ENCODE measurements at places on chromosomes 7 and 10.
A peak's percentile ranks its signal among the peaks of the same experiment; 100 is the strongest.

DNA sequence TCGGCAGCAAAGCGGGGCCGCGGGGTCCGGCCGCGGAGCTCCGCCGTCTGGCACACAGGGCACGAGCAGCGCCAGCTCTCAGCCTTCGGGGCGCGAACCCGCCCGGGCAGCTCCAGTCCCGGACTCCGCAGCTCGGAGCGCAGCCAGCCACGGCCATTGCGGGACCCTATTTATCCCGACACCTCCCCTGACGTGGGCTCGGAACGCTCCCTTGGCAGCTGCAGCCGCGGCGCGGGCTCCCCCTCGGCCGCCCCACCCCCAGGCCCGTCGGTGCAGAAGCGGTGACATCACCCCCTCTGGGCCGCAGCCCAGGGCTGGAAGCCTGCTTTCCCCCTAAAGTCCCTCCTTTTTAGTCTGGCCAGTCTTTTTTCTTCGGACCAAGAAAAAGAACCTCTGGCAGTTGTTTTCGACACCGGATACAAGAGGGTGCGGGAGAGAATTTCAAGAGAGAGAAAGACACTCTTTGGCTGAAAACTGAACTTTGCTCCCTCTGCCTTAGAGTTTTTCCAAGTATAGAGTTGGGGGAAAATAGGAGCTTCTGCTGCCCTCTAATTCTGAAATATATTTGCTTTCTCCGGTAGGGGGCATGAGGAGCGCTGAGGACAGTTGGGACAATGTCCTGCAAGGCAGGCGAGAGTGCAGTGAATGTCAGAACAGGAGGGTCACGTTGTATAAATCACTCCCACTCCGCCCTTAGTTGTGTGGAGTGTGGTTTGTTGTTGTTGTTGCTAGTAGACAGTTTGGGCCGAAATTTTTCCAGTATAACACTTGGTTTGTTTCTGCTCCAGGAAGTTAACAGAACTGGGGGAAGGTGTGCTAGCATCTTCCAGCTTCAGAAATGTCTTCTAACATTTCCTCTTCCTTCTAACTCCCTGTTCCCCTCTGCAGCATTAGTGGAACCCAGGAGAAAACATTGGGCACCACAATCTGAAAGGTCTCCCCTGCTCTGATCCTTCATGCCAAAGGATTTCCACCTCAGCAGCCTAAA, at the start of gene SFRP4:
Gene SFRP4, minus strand, starts transcription at position 145 of the 988 bp plus-strand sequence. CDS start 280 bp downstream, outside the sequence.
- no peak for DNase-seq

DNA sequence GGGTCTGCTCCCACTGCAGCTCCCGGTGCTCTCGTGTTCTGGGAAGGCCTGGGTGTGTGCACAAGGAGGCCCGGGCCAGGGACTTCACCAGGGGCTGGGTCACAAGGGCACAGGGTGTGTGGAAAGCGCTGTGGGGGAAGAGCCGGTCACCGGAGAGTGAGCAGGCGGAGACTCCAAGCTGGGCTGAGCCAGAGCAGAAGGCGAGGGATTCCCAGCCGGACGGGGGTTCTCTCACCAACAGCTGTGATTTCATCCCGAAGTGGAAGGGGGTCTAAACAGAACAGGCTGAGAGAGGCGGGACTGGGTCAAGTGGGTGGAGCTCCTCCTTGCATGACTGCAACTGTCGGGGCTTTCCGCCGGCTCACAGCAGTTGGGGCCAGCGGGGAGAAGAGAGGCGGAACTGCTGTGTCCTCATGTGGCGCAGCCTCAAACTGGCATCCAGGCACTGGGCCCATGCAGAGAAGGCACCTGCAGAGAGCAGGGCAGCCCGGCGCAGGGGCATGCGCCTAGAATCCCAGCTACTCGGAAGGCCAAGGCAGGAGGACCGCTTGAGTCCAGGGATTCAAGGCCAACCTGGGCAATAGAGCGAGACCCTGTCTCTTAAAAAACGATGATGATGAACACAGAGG, 7.6 kb upstream of the ORAI2 start:
- peak; percentile 72 for DNase-seq

DNA sequence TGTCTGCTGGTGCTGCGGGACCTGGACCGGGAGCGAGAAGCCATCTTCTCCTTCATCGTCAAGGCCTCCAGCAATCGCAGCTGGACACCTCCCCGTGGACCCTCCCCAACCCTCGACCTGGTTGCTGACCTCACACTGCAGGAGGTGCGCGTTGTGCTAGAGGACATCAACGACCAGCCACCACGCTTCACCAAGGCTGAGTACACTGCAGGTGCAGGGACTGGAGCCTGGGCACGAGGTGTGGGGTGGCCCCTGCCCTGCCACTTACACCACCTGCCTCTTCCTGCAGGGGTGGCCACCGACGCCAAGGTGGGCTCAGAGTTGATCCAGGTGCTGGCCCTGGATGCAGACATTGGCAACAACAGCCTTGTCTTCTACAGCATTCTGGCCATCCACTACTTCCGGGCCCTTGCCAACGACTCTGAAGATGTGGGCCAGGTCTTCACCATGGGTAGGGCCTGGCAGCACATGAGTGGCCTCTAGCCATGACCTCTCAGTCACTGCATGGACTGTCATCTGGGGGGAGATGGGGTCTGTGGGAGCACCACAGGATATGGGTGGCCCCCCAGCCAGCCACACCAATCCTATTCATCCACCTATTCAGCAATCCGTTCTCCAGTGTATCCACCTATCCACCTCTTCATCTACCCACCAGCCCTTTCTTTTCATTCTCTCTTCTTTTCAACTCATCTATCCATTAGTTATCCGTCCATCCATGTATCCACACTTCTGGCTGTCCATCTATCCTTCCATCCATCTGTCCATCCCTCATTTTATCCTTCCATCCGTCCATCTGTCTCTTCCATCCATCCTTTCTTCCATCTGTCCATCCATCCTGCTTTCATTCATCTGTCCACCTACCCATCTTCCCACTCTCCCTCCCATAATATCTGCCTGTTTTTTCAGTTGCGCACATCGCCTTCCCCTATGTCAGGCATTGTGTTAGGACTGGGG, 34.5 kb upstream of the VSIR start:
- no peak for DNase-seq

GRCh38 chr7:113824117-113824823, 94.5 kb downstream of the PPP1R3A start:
- DNase-seq, result no peak

GRCh38 chr7:158328376-158329013, 259.1 kb downstream of the PTPRN2 start:
- DNase-seq, result no peak

DNA sequence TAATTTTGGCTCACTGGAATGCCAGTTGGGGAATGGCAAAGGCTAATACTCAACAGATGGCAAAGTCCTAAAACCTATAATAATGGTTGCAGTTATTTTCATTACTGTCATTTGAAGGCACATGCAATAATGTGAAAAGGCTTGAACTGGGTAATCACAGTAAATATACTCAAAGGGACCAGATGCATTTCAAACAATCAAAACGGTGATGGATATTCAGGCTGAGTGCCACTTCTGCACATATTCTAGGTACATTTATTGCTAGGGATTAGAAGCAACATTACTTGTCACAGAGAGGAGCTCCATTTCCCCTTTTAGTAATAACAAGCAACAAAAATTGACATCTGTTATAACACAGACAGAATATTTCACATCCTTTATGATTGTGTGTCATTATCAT, 171.8 kb downstream of the NXPH1 start:
- no peak for DNase-seq

GRCh38 chr10:4790045-4790444, 36.0 kb upstream of the AKR1E2 start:
- DNase-seq, result no peak

DNA sequence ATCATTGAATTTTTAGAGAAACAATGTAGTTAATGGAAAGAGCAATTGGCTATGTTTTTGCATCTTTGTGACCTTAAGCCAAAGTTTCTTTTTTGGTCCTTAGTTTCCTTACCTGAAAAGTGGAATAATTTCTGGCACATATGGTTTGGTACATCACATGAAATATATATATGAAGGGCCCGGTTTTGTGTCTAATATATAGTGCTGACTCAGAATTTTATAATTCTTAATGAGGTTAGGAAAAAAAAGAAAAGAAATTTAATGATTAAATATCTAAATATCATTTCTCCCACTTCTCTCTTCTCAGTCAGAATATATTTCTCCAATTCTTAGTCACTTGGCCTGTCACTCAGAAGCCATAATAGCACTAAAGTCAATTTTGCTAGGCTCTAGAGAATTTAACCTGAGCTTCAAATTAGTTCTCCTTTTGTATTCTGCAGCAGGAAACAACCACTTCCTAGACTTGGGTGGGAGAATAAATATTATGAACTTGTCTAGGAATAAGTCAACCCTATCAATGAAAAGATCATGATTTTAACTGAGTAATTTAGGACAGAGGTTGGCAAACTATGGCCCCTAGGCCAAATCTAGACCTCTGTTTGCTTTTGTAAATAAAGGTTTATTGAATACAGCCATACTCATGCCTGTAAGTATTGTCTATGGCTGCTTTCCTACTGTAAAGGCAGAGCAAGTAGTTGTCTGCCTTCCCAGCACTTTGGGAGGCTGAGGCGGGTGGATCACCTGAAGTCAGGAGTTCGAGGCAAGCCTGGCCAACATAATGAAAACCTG, 34.6 kb downstream of the PPP1R9A start:
- no peak for DNase-seq

DNA sequence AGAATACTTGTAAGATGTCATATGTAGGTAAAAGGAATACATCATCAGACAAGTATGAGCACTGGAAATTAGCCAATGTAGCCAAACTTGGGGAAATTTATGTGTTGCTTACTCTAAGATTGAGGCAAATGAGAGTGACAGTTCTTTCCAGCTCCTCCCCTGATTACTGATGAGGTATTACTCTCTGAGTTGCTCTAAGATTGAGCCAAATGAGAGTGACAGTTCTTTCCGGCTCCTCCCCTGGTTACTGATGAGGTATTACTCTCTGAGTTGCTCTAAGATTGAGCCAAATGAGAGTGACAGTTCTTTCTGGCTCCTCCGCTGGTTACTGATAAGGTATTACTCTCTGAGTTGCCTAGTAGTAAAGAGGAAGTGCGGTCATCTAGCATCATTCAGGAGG, 435.8 kb downstream of the NRG3 start:
- DNase-seq, result no peak

DNA sequence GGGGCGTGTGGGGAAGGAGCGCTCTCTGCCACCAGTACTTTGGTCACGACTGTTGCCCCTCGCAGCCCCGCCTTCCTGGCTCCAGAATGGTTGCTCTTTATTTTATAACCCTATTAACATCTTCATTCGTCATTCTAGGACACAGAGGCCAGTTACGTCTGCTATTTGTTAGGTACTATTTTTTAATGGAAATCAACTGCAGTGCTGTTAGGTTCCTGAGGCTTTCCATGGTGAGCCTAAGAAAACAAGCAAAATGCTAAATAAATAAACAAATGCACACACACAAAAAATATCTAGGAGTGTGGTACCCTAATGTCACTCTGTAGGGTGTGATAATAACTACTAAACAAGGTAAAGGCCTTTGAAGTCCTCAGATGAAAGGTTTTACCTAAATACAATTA, 71.1 kb downstream of the SLC37A3 start:
- no peak for DNase-seq

DNA sequence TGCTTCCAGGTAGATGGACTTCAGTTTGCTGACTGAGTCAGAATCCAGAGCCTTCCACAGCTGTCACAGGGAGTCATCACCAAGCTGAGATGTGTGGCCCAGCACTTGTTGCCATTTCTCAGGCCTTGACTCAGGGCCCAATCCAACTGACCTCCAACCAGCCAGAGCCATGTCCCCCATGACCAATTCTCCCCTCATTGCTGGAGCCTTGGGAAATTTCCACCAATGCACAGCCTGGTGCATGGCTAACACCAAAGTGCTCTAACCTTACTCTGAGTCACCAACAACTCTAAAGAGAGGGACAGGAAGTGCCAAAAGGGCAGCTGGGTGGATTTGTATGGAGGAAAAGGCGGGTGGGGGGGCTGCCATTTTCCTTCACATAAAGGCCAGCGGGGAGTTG, 13.4 kb upstream of the GLI3 start:
- no peak for DNase-seq

DNA sequence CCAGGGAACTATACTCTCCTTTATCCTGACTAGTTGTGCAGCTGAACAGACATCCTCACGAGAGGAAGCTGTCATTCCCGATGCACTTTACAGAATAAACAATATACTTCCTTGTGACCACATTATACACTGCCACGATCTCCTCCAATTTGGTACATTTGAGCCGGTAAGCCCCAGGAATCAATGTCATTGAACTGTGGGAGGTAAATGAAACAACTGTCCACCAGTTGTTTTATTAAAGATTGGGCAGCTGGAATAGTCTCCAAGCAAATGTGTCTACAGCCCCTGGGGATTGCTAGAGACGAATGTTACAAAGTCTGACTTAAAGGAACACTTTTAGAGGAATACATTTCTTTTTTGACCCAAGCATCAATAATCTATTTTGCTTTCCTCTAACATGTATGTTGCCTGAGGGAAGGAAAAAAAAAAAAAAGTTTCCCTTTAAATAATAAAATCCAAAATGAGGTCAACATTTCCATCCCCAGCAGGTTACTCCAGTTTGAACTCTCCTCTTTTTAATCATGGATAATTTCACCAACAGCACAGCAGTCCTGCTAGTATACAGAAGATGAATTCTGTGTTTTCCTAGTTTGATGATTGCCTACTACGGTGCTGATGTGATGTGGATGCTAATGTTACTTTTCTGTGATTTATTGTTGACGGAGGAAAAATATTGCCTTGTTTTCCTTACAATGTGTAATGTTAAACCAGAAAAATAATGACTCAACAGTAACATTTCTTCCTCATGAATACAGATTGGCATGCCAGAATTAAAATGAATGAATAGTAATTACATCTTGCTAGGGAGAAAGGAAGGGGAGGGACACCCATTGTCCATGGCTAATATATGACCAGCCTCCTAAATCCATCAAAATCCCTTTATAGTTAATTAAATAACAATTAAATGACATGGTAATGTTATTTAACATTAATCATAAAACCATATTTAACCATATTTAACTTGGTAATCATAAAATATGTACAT, 360.9 kb downstream of the NEBL start:
- no peak for DNase-seq

All from activated naive CD8-positive, alpha-beta T cell treated with anti-CD3 and anti-CD28 coated beads, Interleukin-2, amount 50 U/mL, for 16 hours (primary cell).